ENCODE measurements at places on chromosomes 3 and 15.

DNA sequence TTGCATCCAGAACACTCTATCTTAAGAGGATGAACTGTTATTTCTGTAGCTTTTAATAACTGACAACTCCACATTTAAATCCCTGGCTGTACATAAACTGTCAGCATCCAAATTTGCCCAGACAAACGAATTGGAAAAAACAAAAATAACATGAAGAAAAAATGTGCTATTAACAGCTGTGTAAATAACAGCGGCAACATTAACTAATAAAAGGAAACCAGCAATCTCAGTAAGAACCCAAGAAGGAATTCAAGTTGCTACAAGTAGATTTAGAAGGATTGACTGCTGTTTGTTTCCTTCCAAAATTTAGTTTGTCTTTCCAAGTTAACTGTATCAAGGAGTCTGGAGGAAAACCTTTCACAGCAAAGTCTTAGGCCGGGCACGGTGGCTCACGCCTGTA is 550.6 kb upstream of the MDFIC2 start:
- no peak for DNase-seq

GRCh38 chr3:21889166-21889565 is 138.2 kb upstream of the ZNF385D start:
- no peak for DNase-seq

DNA sequence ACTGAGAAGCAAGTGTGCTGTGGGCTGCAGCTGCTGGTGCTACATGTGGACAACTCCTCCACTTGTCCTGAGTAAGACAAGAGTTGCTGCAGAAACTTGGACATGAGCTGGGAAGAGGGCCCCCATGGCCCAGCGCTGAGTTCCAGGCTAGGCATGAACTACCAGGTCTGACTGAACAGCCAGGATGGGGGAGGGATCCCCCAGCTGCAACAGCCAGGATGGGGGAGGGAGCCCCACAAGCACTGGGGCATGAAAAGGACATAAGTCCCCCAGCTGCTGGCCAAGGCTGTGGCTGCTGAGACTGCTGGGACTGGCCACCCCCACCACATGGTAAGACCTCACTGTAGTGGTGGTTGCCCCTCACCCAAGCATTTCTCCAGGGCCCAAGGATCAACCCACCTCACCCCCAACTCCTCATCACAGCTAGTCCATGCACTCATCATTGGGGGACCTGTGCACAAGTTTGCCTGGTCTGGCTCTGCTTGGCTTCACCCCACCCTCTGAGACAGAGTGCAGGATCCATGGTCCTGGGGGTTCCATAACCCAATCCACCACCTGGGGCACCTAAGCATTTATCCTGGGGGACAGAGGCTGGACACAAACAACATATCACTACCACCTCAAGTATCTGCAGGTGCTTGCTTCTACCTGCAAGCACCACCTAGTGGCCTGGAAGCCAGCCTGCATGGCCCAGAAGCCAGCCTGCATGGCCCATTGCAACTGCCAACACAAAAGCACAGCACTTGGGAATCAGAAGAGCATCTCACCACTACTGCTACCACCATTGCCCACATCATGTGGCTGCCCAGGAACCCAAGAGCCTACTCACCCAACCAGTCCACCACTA is 84.5 kb upstream of the STT3B start:
- DNase-seq, result no peak

GRCh38 chr3:4642611-4643010 is 149.5 kb downstream of the ITPR1 start:
- DNase-seq, result no peak

GRCh38 chr3:129357616-129358015 is 70.8 kb downstream of the EFCAB12 start:
- DNase-seq, result no peak

DNA sequence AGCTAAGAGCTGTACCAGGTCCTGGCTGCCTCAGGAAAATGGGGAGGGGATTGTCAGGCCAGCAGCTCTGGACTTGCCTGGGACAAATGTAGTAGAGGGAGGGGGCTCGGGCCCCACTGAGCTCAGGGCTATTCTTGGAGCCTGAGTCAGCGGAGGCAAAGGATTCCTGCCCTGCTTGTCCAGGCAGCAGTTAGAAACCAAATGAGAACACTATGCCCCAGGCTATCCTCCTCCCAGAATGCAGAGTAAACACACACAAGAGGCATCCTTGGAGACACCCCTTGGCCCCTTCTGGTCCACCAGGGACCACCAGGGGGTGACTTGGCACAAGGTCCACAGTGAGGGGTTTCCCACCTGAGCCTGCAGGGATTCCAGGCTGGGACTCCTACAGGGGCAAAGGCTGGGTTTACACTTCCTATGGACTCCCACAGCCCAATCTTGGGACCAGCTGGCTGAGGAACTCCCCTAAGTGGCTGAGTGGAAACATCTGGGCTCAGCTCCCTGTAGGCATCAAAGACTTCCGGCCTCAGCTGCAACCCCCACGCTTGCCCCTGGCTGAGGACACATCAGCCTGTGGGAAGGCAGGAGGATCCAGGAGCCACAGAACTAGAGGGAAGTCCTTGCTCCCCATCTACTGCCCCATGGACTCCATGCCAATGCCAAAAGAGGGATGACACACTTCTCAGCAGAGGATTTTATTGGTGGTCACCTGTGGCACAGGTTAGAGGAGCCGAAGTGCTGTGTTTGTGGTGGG is 3.4 kb upstream of the COL7A1 start:
- no peak for DNase-seq
